ENCODE measurements at places on chromosomes 3 and 15.

- no peak for DNase-seq
Measured at GRCh38 chr15:47598996-47599395, 118.3 kb upstream of the SEMA6D start.

GRCh38 chr3:13772885-13773745 is 106.8 kb downstream of the WNT7A start:
- no peak for DNase-seq

DNA sequence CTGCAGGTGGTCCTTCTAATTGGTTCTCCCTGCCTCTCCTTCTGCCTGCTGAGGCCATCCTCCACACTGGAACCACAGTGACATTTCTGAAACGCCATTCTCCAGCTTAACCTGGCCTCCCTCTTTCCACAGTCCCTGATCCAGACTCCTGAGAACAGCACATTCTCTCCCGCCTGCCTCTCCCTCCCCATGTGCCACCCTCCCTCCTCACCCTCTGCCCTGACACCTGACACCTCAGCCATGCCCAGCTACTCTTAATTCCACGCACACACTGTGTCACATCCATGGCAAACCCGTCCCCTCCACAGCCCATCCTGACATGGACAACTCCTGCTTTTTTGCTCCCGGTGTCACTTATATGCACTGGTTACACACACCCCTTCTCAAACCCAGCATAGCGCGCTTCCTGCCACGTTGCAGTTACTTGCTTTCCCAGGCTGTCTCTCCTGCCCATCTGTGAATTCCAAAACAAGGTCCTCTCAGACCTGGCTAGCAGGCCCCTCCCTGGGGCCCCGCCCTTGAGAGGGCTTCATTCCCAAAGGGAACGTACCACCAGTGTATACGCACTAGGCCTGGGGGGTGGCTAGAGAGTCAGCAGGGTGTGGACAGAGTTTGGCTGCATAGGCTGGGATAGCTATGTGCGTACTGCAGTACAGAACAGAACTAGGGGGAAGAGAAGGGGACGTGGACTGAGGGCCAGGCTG is 92.7 kb upstream of the BLM start:
- no peak for DNase-seq

DNA sequence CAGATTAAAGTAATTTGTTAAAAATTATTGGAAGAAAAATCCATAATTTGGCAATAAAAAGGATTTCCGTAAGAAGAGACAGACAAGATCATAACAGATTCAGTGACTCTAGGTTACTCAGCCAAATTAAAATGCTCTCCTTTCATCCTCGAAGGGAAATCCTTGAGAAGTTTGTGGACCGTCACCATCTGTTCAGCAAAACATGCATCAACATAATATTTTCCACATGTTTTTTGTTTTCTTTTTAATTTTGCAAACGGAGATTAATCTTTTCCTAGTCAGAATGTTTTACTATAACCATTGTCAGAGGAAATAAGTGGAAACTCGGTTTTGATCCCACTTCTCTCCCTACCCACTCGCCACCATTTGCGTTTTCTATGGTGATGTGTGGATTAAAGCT is 128.3 kb downstream of the TMCO5A start:
- DNase-seq: no peak

DNA sequence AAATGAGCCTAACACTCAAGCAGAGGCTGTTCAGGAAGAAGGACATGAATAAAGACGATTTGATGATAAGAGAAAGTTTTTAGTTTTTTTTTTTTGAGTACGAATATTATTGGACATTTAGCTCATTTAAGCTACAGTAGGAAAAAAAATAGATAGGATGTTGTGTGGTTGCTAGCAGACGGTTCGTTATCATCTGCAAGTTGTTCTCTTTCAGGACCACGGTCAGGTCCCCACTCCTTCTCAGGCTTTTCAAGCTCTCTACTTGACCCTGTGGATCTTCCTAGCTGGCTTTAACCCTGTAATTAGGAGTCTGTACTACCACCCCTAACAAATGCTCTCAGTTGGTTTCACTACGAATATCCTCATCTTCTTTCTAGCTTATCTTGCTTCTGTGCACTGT is 1.1 kb downstream of the KCNH8 start:
- no peak for DNase-seq

GRCh38 chr3:48472673-48472922 is 26.1 kb downstream of the ATRIP start:
- DNase-seq: no peak

DNA sequence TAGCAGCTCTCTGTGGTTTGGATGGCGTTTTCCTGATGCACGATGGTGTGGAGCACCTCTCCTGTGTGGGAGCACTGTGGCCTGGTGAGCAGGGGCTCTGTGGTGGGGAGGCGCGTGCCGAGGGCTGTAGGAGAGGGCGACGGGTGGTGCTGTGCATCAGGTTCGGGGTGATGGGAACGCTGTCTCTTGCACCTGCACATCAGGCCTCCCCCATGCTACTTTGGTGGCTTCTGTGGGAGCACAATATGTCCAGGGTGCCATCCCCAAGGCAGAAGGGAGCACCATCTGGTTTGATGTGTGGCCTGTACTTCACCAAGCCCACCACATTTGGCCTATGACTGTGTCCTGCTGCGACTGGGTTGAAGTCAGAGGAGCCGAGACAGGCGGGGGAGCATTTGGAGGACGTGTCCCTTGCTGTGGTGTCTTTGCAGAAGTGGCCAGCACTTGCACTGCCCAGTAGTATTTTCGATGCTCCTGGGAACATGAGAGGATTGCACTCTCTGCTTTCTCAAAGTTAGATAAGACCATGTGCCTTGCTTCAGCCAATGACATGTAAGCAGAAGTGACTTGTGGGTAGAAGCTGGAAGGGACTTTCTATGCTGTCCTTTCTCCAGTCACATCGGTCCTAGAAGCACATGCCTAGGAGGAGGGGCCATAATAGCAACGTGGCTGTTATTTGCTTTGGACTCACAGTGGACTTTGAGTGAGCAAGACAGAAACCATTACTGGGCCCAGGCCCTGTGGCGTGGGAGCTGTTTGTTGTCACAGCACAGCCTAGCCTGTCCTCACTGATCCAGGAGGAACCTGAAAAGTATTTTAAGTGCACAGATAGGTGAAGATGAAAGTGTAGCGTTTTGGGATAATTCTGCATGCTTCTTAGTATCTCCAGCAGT is 72.1 kb downstream of the APBA2 start:
- DNase-seq: no peak
